Neural crest cell (in vitro differentiated cells): ENCODE measurements at places on chromosomes 6 and 20.

DNA sequence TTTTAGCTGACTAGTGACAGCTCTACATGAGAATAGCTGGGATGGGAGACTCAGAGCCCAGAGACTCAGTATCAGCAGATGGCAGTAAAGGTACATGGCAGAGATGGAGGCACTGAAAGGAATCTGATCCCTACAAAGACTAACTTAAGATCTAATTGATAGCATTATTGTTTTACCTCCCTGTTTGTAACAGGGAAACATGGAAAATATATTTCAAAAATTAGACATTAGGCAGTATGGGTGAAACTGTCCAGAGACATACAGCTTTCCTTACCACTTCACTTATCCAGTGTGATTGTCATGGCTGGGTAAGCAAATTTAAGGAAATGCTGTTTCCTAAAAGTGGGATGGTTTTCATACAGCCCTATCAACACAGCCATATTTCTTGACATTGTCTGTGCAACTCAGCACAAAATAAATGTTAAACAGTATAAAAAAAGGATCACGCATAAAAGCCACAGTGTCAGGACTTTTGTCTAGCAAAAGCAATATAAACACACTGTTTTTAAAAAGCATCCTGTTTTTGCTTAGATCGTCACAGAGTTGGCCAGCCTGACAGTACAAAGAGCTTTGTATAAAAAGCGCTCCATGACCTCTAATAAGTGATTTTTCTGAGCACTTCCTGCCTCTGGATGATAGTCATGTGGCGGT, 376.9 kb downstream of the PHF3 start:
- DNase-seq: peak; percentile 28

DNA sequence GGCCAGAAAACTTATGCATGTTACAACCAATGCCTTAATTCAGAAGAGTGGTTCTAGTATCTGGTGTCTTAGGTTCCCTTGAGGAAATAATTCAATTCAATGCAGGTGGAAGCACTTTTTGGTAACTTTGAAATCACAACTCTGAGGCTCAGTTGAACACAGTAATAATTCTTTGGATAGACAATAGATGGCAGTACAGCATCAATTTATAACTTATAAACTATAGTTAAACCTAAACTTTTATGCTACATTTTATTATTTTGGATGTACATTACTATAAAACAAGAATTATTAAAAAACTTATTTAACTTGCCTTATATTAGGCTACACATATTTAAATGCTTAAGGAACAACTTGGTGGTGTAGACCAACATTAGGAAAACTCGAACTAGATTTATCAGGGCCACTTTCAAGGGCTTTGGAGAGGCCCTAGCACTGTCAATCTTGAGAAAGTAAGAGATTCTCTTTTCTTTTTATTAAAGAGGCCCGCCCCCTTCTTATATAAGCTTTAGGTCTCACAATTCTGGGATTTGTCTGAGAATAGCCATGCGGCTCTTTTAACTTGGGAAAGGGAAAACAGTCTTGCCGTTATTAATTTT, 85.9 kb downstream of the CRYBG1 start:
- DNase-seq: no peak

GRCh38 chr20:25321262-25321831, 69.3 kb downstream of the ABHD12 start:
- no peak for DNase-seq

DNA sequence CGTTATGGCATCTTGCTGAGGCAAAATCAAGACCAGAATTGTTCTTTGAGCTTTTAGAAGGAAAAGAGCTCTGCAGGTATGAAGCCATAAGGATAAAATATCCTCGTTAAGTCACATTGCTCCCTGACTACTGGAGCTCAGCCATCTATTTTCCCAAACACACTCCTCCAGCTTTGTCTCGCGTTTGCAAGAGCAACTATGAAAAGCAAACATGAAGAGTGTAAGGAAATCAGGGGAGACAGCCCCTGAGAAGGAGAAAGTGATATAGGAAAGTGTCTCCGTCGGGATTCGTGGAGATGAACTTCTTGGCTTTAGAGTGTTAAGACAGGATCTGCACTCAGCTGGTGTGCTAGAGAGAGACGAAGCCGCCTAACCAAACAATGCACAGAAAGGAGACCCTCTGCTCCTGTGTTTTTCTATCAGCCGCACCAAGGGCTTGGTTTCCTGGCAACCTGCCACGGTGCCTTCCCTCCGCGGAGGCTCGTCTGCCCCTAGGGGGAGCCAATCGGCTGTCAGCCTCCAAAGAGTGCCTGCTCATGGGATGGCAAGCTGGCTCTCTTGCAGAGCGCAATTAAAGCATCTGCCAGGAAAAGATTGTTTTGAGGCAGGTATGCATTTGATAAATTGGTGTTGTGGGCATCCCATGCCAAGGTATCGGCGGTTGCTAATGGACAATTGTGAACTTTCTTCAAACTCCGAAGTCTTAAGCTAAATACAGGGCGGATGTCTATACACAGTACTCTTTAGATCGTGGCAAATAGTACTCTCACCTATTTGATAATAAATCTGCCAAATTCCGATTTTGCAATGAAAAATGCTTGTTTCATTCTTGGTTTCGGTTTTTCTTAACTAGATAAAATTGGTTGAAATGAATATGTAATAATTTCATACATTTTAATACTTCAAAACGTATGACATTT, 603.2 kb downstream of the RNF144B start:
- peak; percentile 84 for DNase-seq

- no peak for DNase-seq
Observed at GRCh38 chr20:58650181-58650775, 805 bp upstream of the STX16 start.

- DNase-seq: no peak
Observed at GRCh38 chr20:39784693-39785092, 822.5 kb downstream of the DHX35 start.
